ENCODE measurements at places on chromosomes 16 and 17.

GRCh38 chr17:65027305-65027704 is 29.2 kb downstream of the GNA13 start:
- peak; percentile 61 for DNase-seq

GRCh38 chr17:7989781-7990655 is 12.4 kb upstream of the GUCY2D start:
- DNase-seq: peak; percentile 86

GRCh38 chr16:88810912-88811768 is 588 bp downstream of the APRT start:
- peak; percentile 60 for DNase-seq

DNA sequence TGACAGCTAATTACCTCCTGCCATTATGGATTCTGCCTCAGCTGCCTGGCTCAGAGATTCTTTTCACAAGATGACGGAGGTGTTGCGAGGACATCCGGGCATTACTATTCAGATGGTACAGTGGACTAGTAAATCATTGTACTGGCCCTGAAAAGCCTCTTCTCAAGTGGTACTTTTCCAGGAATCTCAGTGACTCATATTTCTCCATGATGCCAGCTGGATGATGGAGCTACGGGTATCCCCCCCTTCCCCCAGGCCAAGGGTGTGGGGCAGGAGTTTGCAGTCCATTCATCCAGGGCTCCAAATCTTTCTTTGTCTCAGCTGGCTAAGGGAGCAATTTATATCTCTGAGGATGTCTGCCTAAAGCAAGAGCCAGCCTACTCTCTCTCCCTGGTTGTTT is 107.7 kb upstream of the GPR139 start:
- no peak for DNase-seq

DNA sequence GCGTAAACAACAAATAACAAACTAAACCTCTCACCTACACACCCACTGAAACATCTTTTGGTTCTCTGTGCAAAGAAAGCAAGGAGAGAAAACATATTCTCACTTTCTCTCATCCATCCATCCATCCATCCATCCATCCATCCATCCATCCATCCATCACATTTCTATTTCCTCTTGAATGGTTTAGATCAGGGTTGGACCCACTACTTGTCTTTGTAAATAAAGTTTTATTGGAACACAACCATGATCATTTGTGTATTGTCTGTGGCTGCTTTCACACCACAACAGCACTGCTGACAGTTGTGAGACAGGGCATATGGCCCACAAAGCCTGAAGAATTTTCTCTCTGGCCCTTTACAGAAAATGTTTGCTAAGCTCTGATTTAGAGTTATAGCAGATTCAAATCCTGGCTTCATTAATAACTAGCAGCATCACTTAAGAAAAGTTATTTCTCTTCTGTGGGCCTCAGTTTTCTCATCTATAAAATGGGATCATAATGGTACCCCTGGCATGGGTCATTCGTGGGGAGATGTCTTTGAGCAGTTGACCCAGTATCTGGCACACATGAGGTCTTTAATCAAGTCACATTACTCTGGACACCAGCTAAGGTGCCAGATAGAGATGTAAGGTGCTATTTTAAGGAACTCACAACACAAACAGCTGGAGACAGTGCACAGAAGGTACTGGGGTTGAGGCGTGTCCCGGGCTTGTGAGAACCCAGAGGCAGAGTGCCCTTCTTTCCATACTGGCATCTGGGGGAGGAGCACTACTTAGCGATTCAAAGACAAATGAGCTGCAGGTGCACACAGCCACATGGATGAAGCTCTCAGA is 146.3 kb downstream of the CMIP start:
- DNase-seq: no peak

- no peak for DNase-seq
These were observed 161.8 kb upstream of the KCNJ16 start for GRCh38 chr17:69913216-69913615.

GRCh38 chr16:17463335-17463734 is 7.4 kb downstream of the XYLT1 start:
- DNase-seq: no peak

DNA sequence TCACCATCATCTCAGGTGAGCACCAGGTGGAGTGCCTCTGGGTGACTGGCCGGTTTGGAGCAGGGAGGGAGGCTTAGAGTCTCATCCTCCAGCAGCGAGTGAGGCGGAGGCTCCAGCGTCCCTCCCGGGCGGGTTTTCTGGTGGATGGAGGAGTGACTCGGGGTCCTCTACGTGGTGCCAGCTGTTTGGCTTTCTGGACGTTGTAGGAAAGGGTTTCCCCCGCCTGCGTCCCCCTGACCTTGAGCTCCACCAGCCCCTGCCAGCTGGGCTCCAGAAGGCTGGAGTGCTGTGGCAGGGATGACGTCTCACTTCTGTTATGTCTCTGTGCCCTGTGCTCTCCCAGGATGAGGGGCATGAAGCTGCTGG is 522 bp downstream of the DNASE1 start:
- no peak for DNase-seq

DNA sequence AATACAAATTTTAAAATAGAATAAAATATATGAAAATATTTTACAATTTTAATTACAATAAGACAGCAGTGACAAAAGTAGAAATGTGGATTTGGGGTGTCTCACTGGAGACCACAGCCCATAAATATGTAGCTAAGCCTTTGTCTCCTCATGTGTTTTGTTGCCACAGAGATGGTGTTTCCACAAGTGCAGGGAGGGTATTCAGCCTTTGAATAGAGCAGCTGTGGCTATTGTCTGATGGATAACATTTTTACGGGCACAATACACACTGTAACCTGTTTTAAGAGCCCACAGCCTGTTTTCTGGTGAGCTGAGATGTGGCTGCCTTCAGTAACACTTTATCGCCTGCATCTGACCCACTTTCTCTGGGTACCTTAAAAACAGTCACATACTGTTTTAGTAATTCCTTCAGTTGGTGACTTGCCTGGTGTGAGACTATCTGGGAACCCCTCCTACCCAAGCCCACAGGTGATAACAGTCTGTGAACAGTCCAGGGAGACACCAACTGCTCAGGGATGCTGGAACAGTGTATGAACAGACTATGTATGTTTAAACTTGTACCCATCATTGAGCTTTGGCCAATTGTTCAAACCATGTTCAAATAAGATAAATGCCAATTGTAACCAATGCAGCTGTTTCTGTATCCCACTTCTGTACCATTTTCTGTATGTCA is 7.8 kb upstream of the AHSP start:
- no peak for DNase-seq

DNA sequence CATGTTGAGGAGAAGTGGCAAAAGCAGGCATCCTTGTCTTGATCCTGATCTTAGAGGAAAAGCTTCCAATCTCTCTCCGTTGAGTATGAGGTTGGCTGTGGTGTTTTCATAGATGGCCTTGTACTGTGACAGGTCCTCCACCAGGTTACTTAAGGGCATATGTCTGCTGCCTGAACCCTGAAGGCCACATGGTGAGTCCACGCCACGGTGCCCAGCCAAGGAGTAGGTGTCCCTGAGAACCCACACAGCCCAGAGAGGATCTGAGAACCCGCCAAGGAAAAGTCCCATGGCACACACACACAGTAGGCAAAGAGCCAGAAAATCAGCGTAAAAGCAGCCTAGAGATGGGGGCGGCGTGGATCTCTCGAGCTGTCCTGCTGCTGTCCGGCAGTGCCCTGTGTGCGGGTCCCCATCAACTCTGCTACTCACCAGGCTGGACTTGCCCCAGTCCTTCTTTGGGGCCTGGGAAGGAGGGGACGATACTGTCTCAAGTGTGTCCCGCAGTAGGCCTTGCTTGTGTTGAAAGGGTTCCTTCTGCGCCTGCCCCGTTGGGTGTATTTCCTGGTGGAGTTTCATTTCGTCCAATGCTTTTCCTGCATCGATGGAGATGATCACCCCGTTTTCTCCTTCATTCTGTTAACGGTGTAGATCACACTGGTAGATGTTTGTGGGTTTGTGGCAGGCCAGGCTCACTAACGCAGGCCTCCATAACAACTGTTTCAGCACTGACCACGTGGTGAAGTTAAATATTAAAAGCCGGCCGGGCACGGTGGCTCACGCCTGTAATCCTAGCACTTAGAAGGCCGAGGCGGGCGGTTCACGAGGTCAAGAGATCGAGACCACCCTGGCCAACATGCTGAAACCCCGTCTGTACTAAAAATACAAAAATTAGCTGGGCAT is 90.8 kb upstream of the DNAH17 start:
- no peak for DNase-seq

- DNase-seq: no peak
These were observed 333.8 kb downstream of the SNX29 start for GRCh38 chr16:12310286-12310685.

All from stimulated activated naive CD4-positive, alpha-beta T cell treated with Interleukin-2 at 50 U/mL for 16 hours (primary cell).